ENCODE measurements at places on chromosomes 2 and 18.

GRCh38 chr2:139383532-139383931, 603.3 kb upstream of the NXPH2 start:
- H3K27me3 ChIP-seq = no peaks in the 10 kb centered on the region
- H3K27ac ChIP-seq = no peak overlapping the region
- no peaks in the 10 kb centered on the region for H3K36me3 ChIP-seq
- no peaks in the 10 kb centered on the region for H3K4me1 ChIP-seq

- H3K27ac ChIP-seq = peak overlapping the region; percentile 50
- no peak for DNase-seq
- H3K4me1 ChIP-seq = peaks cover 15% of the 10 kb centered on the region
- no peaks in the 10 kb centered on the region for H3K36me3 ChIP-seq
Observed at GRCh38 chr2:56314796-56315195, 131.0 kb downstream of the CCDC85A start.

- no peak for DNase-seq
- H3K27ac ChIP-seq = no peak overlapping the region
- H3K4me3 ChIP-seq = no peak overlapping the region
Observed at GRCh38 chr2:189258616-189259365, 79.2 kb upstream of the COL5A2 start.

DNA sequence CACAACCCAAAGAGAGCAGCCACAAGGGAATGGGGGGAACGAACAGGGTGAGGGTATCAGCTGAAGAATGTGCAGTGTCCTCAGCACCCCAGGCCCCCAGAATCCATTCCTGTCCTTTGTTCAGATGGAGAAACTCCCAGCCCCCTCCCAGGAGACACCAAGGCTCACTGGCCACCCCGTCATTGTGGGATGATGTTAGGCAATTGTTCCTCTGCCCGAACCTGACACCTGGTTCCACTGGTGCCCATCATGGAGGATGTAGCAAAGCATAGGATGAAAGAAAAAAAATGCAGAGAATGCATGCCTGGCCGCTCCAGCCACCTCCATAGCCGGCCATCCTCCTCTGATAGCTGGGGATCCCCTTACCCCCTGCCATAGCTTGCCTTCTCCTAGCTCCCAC, 197.3 kb upstream of the TWIST2 start:
- no peaks in the 10 kb centered on the region for H3K4me1 ChIP-seq
- H3K27me3 ChIP-seq = no peaks in the 10 kb centered on the region
- peak; percentile 76 for DNase-seq
- H3K4me3 ChIP-seq = no peak overlapping the region

GRCh38 chr2:202762556-202762955, 109.0 kb downstream of the ICA1L start:
- H3K27ac ChIP-seq = no peak overlapping the region
- H3K36me3 ChIP-seq = peaks cover 16% of the 10 kb centered on the region
- no peaks in the 10 kb centered on the region for H3K27me3 ChIP-seq
- DNase-seq = no peak
- peaks cover 6% of the 10 kb centered on the region for H3K4me1 ChIP-seq

GRCh38 chr2:190997526-190998113, 16.4 kb downstream of the STAT1 start:
- H3K27me3 ChIP-seq = no peaks in the 10 kb centered on the region
- no peak overlapping the region for H3K27ac ChIP-seq
- H3K4me1 ChIP-seq = no peaks in the 10 kb centered on the region
- DNase-seq = no peak

- no peak for DNase-seq
- peaks cover 33% of the 10 kb centered on the region for H3K4me1 ChIP-seq
- peak overlapping the region; percentile 87 for H3K27ac ChIP-seq
- H3K4me3 ChIP-seq = peak overlapping the region; percentile 42
- H3K27me3 ChIP-seq = no peaks in the 10 kb centered on the region
- H3K36me3 ChIP-seq = no peaks in the 10 kb centered on the region
Observed at GRCh38 chr2:157173740-157174184, 83.7 kb upstream of the GALNT5 start.

DNA sequence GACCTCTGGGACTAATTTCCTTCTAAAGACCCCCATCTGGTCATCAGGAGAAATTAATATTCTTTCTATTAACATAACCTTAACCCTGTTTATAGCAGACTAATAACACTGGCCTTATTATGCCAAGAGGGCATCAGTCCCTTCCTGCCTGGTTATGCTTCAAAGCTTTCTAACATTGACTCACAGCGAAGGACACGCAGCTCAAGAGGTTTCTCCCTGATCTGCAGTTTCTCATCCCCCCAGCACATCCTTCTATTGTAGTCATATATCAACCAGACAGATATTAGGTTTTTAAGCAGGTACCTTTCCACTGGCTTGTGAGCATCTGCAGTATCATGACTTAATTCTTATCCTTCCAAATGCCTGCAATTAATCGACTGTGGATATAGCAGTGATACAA, 100.0 kb upstream of the CXCR4 start:
- H3K27me3 ChIP-seq = no peaks in the 10 kb centered on the region
- H3K4me3 ChIP-seq = no peak overlapping the region
- H3K4me1 ChIP-seq = no peaks in the 10 kb centered on the region
- no peaks in the 10 kb centered on the region for H3K36me3 ChIP-seq
- DNase-seq = no peak

DNA sequence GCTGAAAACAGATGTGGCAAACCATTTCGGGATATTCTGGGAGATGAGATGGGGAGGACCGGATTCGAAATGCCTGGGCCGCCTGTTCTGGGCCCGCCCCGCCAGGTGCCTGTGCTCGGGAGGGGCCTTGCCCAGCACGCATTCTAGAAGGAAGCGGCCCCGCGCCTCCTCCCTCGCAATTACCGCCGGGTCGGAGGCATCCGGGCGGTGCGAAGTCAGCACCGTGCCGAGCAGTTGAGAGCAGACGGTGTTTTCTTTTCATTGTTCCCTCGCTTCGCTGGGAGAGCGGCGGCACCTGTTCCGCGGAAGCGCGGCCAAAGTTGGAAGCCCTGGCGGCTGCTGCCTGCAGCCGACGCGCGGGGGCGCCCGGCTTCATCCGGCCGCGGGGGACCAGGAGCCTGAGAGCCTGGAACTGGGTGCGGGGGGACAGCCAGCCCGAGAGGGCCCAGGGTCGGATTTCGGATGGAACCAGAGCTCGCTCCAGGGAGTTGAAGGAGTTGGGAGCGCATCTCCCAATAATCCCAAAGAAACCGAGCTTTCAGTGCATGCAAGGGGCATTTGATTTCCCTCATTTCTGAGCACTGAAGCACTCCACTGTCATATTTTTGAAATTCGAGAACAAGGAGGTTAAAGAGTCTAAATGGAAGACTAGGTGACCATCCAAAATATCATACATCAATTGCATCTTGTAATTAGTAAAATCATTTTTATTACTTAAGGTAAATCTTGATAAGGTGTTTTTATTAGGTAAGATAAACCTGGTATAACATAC, 241.8 kb upstream of the RAB12 start:
- H3K27ac ChIP-seq = no peak overlapping the region
- H3K36me3 ChIP-seq = peaks cover 2% of the 10 kb centered on the region
- DNase-seq = no peak
- peaks cover 45% of the 10 kb centered on the region for H3K4me1 ChIP-seq
- H3K4me3 ChIP-seq = peak overlapping the region; percentile 54

DNA sequence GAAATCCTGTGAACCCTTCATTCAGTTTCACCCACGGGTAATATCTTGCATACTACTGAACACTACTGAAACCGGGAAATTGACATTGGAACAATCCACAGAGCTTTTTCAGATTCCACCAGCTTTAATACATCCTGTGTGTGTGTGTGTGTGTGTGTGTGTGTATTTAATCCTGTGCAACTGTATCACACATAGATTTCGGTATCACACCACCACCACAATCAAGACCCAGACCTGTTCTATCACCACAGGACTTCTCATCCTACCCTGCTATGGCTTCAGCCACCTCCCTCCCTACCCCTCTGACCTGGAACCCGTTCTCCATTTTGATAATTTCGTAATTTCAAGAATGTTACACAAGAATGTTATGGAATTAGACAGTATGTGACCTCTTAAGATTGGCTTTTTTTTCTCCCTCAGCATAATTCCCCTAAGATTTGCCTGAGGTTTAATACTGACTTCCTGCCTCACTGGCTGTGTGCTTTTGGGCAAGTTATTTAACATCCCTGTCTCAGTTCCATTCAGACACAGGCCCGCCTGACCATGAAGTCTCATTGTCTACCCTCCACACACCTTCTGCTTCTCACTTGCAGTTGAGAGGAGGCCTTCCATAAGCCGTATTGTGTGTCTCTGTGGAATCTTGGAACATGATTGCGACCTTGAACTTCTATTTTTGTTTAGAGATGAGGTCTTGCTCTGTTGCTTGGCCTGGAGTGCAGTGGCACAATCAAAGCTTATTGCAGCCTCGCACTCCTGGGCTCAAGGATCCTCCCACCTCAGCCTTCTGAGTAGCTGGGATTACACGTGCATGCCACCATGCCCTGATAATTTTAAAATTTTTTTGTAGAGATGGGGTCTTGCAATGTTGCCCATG, 14.4 kb upstream of the TMEM131 start:
- H3K27ac ChIP-seq = no peak overlapping the region
- DNase-seq = no peak
- no peaks in the 10 kb centered on the region for H3K36me3 ChIP-seq
- peaks cover 3% of the 10 kb centered on the region for H3K4me1 ChIP-seq
- no peak overlapping the region for H3K4me3 ChIP-seq

DNA sequence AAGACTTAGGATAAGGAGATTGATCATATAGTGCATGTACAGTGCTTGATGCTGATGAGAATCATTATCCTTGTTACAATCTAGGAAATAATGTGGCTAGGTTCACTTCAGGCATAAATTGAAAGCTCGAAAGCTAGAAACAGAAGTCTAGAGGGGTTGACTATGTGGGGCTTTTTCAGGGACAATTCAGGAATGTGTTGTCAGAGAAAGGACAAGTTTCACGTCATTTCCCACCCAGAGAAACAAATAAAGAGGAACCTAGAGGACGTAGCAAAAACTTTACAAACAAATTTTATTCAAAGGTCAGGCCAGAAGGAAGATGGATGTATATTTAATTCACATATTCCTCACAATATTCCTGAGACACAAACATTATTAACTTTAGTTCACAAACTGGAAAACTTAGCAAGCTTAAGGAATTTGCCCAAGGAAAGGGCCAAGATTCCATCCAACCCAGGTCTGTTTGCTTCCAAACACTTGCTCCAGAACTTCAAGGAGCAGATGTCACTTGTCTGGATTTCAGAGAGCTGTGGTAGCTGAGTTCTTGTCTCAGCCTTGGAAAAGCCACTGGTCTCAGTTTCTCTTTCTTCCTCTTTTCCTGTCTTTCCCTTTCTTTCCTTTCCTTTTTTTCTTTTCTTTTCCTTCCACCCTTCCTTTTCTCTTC, 7.4 kb downstream of the CYRIA start:
- H3K27ac ChIP-seq = no peak overlapping the region
- no peaks in the 10 kb centered on the region for H3K36me3 ChIP-seq
- no peak for DNase-seq
- peaks cover 51% of the 10 kb centered on the region for H3K27me3 ChIP-seq
- peaks cover 4% of the 10 kb centered on the region for H3K4me1 ChIP-seq
- no peak overlapping the region for H3K4me3 ChIP-seq

DNA sequence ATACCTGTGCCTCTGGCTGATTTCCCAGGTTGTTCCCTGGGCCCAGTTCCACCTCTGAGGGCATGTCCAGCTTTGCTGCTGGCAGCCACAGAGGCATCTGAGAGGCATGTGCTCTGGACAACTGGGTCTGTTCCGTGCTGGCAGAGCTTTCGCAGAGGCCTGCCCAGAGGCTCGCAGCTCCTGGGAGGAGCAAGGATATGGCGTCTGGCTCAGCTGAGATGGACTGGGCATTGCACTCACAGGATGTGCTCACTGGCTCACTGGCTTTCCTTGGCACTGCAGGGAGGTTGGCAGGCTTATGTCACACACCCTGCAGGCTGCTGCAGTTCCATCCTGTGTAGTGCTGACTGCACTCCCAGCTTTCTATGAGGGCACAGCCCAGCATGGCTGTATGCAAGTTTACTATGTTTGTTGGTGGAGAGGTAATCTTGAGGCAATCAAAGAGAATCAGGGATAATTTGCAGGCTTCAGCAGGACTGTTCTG, 172.3 kb downstream of the PRKCE start:
- no peak overlapping the region for H3K4me3 ChIP-seq
- H3K27ac ChIP-seq = no peak overlapping the region
- H3K27me3 ChIP-seq = no peaks in the 10 kb centered on the region
- no peak for DNase-seq
- no peaks in the 10 kb centered on the region for H3K36me3 ChIP-seq

DNA sequence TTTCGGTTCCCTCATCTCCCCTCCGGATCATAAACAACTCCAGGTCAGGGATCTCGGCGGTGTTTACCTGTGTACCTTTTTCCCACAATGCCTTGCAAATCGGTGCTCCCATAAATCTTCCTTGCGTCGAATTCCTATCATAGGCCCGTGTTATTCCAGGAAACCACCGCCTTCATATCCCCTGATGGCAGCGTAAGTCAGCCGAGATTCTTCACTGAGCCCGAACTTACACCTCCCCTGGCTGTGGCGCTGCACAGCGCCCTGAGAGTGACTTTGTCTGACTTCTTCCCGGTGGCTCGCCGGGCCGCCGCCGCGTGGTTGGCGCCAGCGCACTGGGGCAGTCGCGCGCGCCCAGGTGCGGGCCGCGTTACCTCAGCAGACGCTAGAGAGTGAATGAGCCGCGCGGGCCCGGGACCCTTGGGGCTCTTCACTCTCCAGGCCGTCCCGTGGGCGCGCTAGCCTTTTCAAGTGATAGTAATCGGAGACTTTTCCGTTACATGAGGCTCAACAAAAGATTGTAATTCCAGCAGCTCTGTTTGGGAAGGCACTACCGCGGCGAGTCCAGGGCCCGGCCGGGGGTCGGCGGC, 101.6 kb downstream of the SPTBN1 start:
- no peaks in the 10 kb centered on the region for H3K36me3 ChIP-seq
- peak; percentile 84 for DNase-seq
- peak overlapping the region; percentile 73 for H3K4me3 ChIP-seq
- peaks cover 67% of the 10 kb centered on the region for H3K4me1 ChIP-seq

- no peak overlapping the region for H3K27ac ChIP-seq
- no peaks in the 10 kb centered on the region for H3K4me1 ChIP-seq
- no peak overlapping the region for H3K4me3 ChIP-seq
- peaks cover 5% of the 10 kb centered on the region for H3K27me3 ChIP-seq
Observed at GRCh38 chr2:221103930-221104329, 468.2 kb downstream of the EPHA4 start.

- no peak overlapping the region for H3K27ac ChIP-seq
- no peak for DNase-seq
- H3K36me3 ChIP-seq = peaks cover 5% of the 10 kb centered on the region
- no peaks in the 10 kb centered on the region for H3K27me3 ChIP-seq
Observed at GRCh38 chr2:64007924-64008323, 11.3 kb downstream of the VPS54 start.

- peaks cover 26% of the 10 kb centered on the region for H3K4me1 ChIP-seq
- H3K27ac ChIP-seq = no peak overlapping the region
- no peaks in the 10 kb centered on the region for H3K36me3 ChIP-seq
- no peak for DNase-seq
- no peak overlapping the region for H3K4me3 ChIP-seq
Observed at GRCh38 chr18:57624988-57625387, 3.4 kb upstream of the NARS1 start.

DNA sequence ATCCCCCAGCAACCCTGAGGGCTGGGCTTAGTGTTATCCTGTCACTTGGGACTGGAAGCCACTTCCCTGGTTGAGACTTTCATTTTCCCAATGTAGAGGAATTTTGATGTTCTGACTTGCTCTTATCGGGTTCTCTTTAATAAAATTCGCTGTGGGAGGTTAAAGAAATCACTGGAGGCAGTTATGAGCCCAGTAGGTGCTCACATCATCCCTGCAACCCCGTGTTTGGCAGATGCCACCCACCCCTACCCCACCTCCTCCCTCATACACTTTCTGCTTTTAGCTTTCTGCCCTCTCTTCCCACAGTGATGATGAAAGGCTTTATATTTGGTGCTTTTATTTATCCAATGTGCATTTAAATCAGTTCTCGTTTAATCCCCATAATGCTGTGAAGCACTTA, 106.6 kb downstream of the MAPK4 start:
- DNase-seq = no peak
- no peaks in the 10 kb centered on the region for H3K4me1 ChIP-seq
- no peak overlapping the region for H3K27ac ChIP-seq
- no peak overlapping the region for H3K4me3 ChIP-seq
